Stimulated activated naive CD4-positive, alpha-beta T cell treated with Interleukin-2 at 50 U/mL for 16 hours (primary cell): ENCODE measurements at places on chromosomes 1 and 21.

GRCh38 chr1:64956733-64957441 is 9.5 kb downstream of the JAK1 start:
- peak; percentile 16 for DNase-seq

DNA sequence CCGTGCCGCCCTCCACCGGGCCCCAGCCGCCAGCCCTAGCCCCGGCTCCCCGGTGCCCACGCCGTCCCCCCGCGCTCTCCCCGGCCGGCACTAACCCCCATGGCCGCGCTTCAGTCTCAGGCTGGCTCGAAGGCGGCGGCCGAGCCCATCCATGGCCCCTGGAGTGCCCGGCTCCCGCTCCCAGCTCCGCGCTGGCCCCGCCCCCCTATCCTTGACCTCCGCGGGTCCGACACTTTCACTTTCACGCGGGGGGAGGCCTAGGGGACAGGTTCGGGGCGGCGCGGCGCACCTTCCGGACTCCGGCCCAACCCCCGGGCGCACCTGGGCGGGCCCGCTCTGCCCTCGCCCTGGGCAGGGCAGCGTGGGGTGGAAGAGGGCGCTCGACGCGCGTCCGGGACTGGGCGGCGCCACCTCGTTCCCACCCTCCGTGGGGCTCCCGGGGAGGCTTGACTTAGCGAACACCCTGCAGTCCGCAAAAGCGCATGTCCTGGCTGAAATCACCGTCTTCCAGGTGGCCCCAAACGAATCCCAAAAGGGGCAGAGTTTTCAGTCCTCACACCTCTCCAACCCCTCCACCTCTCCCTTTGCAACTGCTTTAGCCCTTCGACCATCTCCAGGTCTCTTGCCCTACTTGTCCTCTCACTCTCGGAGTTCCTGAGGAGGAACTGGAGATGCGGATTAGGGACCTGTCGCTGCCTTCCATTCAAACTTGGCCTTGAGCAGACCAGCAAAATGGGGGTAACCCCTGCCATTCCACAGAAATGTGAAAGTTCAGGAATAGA is 3.9 kb upstream of the DENND2D start:
- DNase-seq = peak; percentile 69

DNA sequence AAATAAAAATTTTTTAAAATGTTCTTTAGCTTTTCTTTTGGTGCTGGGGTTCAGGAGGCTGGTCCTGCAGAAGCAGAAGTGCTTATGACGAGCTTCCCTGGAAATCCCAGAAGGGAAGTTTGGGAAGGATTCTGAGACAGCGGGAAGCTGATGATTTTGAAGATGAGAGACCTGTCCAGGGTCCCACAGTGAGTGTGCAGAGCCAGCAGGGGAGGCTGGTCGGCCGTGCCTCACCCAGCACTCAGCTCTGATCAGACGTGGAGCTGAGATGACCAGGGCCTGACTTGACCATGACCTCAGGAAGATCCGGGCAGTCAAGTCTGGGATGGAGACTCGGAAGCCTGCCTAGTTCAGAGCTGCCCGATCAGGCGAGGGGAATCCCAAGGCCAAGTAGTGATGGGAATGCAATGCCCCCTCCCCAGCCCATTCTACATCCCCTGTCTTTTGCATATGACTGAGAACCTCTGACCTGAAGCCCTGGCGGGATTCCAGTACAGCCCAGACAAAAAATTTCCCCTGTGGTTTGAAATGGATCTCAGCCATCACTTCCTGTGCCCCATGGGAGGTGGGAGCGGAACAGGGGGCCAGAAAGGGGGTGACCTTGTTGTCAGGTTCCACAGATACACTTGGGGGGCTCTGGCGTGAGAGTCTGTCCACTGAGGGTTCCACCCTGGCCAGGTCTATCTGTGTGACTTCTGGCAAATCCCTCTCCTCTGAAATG is 96.8 kb upstream of the RUNX3 start:
- no peak for DNase-seq

DNA sequence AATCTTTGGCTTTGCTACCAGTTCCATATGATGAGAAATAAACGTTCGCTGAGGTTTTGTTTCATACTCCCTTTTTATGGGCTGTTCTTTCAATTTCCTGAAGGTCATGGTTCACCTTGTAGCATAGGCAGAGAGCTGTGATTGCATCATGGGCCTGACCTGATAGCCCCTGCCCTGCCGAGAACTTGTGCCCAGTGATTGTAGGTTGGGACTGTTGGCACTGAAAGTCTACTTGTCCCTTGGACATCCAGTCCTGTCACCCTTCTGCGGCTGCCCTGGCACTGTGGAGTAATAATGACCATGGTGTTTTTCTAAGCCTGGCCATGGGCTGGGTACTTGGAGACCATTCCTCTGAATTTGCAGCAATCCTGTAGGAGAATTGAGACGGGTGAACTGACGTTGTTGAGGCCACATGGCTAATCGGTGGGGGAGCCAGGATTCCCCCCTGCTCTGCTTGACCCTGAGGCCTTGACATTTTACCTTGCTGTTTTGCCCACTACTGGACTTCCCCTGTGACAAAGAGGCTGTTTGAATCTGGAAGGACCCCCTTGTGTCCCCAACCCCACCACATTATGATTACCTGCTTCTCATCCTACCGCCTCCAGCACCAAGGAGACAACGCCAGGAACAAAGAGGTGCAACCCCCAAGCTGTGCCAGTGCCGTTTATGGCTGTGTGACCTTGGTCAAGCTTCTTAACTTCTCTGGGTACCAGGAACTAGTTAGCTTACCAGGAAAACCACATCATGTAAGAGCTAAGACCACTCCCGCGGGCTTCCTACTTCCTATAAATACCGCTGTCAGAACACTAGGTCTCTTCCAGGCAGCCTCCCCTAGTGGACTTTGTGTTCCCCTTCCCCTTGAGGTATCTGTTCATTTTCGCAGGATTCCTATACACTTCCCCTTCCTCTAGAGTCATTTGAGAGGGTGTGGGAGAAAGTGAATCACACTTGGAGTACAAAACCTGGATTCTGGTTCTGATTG is 23.4 kb downstream of the SESN2 start:
- no peak for DNase-seq

- no peak for DNase-seq
Observed at GRCh38 chr1:41933106-41933505, 14.4 kb upstream of the HIVEP3 start.

- DNase-seq = no peak
Observed at GRCh38 chr1:88104886-88105285, 579.2 kb upstream of the PKN2 start.

DNA sequence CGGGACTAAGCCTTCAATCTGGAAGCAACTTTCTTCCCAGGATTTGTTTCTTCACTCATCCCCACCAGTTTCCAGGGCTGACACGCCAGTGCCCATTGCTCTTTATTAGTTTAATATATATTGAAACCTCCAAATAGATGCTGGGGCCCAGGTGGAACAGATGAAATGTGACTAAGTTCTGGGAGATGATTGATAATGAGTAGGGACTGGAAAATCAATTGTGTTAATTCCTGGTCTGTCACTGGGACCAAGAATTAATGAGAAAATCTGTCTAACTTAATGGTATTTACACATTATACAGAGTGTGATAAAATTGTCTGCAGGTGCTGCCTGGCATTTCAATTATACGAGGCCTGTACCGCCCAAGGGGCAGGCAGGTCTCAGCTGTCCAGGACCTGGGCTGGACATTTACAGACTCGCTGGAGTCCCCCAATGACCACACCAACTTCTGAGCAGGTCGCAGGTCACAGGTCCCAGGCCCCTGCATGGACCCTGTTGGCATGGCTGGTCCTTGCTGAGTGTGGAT is 35.8 kb downstream of the UBIAD1 start:
- no peak for DNase-seq

DNA sequence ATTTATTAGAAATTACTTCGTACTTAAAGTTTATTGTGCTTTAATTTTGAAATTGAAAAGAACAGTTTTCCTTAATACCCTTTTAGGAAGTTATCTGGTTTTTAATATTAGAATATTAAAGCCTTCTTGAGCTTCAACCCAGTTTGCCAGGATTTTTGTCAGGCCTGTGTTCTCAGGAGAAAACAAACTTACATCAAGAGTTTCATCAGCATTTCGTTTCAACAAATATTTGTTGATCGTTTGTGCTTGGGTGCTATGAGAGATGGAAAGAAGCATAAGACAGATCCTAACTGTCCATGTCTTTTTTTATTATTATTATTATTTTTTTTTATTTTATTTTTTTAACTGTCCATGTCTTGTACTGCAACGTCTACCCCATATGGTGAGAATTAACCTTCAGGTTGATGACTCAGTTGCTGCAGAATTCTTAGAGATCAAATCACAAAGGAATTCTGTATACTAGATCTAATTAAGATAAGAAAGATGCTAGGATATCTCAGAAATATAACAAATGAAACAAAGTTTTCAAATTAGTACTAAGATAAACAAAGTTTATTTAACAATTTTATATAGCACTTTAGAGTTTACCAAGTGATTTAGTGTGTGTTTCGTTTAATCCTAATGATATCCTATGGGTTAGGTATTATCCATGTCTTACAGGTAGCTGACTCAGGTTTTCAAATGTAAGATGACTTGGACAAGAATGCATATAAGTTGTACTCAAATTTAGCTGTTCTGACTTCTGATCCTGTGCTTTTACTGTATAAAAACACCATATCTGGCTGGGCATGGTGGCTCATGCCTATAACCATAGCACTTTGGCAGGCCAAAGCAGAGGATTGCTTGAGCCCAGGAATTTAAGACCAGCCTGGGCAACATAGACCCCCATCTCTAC is 14.3 kb downstream of the FBXO28 start:
- no peak for DNase-seq

GRCh38 chr1:223682502-223682901 is 17.0 kb upstream of the CAPN8 start:
- DNase-seq = no peak

- no peak for DNase-seq
Observed at GRCh38 chr1:184827600-184828368, 73.1 kb upstream of the EDEM3 start.

GRCh38 chr21:44301961-44302406 is 2.1 kb downstream of the PFKL start:
- no peak for DNase-seq

- DNase-seq = no peak
Observed at GRCh38 chr1:148315071-148315811, 163.2 kb upstream of the NBPF11 start.

DNA sequence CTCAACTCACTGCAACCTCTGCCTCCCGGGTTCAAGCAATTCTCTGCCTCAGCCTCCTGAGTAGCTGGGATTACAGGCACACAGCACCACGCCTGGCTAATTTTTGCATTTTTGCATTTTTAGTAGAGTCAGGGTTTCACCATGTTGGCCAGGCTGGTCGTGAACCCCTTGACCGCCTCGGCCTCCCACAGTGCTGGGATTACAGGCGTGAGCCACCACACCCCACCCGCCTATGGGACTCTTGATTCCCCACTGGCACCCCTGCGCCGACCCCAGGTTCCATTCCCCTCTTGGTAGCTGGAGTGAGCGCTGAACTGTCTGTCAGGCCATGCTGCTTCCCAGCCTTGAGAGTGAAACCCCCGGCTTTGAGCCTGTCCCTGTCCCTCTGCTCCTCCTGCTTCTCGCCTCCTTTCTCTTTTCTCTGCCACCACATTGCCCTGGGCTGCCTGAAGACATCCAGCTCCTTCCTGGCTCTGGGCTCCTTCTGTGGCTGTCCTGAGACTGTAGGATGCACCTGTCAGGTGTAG is 48.8 kb downstream of the IER5 start:
- DNase-seq = no peak

DNA sequence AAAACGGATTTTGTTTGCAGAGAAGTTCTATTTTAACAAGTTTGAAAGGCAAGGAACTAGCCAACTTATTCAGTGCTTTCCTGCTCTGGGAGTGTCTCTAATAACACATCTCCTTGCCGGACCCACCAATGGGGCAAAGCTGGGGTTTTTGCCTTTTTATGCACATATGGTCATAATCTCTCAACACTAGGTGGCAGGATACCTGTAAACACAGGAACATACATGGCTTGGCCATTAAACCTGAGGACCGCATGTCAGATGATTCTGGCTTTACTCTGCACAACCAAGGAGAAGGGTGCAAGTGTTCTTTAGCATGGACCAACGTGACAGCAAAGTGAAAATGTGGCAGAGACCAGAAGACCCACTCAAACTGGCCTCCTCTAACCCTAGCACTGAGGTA is 4.9 kb downstream of the TMEM9 start:
- DNase-seq = no peak

DNA sequence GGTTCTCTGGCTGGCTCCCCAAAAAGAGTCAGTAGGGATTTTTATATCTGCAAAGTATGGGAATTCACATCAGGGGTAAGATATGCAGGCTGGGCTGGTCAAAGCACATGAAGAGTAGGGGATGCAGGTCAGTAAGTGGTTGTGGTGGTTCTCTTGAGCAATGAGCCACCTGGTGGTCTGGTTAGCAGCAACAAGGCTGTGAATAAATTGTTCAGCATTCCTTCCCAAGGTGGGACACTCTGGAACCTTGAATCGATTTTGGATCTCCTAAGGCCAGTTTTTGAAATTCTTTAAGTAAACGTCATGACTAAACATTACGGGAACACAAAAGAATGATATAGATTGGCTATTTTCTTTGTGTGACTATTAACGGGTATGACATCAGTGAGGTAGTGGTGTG is 563.0 kb upstream of the NEGR1 start:
- no peak for DNase-seq

GRCh38 chr21:43882952-43883545 is 18.0 kb downstream of the AGPAT3 start:
- no peak for DNase-seq

- no peak for DNase-seq
Observed at GRCh38 chr21:45447821-45448220, 42.9 kb downstream of the COL18A1 start.

DNA sequence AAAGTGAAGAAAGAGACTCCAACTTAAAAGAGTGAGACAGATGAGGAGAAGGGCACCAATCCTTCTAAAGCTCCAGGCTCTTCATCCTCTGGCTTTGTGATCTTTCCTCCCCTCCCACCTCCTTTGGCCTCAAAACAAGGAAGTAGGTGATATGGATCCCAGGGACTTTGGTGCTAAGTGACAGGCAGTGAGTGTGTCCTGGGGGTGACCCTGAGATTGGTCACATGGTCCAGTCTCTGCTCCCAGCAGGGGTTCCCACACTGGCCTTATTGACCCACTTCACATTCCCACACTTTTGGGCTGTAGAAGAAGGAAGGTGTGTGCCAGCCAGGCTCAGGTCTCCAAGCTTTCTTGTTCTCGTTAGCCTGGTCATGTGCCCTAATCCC is 401.2 kb upstream of the PROX1 start:
- DNase-seq = no peak

GRCh38 chr1:151311589-151312331 is 15.5 kb downstream of the PI4KB start:
- DNase-seq = peak; percentile 86

- peak; percentile 31 for DNase-seq
Observed at GRCh38 chr1:15849775-15850324, 2.3 kb downstream of the SPEN start.

- DNase-seq = no peak
Observed at GRCh38 chr1:53653631-53654030, 85.3 kb downstream of the GLIS1 start.

GRCh38 chr1:223000632-223001031 is 142.4 kb downstream of the TLR5 start:
- DNase-seq = no peak

GRCh38 chr1:69688193-69688592 is 120.5 kb downstream of the LRRC7 start:
- DNase-seq = no peak

GRCh38 chr1:177817937-177818875 is 151.7 kb downstream of the SEC16B start:
- no peak for DNase-seq

- DNase-seq = no peak
Observed at GRCh38 chr1:163585796-163586195, 264.0 kb downstream of the NUF2 start.

- no peak for DNase-seq
Observed at GRCh38 chr1:243351337-243351736, 95.5 kb downstream of the SDCCAG8 start.

GRCh38 chr1:6075748-6076147 is 30.1 kb downstream of the KCNAB2 start:
- DNase-seq = no peak

GRCh38 chr1:29500651-29501050 is 264.3 kb downstream of the PTPRU start:
- DNase-seq = no peak
